Ovary (tissue), 10 donors: ENCODE measurements at places on chromosomes 5 and 9. TPM values are rescaled to one million over a fixed set of nuclear protein-coding genes. Genes with fewer than 3 reads are reported as not detected.

DNA sequence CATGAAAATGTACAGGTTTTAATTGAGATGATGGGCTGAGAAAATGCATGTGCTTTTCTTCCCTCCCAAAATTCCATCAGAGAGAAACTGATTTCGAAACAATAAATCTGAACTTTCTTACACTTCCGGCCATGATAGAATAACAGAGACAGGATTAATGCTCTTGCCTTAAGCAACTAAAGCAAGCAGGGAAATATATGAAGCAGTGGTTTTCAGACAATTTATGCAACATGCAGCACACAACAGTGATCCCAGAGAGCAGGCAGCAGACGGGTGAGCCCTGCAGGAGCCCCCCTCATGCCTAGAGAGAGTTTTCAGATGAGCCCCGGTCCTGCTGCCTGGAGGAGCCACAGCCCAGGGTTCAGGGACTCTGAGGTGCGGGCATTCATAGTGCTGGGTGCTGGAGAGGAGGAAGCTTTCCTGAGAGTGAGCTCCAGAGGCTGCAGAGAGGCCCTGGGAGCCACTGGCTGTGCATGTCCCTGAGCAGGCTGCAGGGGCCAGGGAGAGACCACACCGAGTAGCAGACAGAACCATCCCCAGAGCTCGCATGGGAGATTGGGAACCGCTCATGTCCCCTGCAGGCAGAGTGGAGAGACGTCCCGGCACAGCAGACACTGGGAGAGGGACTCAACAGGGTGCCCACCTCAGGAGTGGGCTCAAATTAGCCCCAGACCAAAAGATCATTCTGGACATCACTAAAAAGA, 143.5 kb downstream of the OLFM1 start:
- no peaks in the 10 kb centered on the region for H3K27me3 ChIP-seq
- no peak overlapping the region for H3K4me3 ChIP-seq
- H3K4me1 ChIP-seq, result no peaks in the 10 kb centered on the region
- DNase-seq, result peak; percentile 17

FAM153A gene
- total RNA-seq, result 5.1 TPM

GRCh38 chr5:114857941-114858551, 311.7 kb downstream of the TRIM36 start:
- no peak overlapping the region for H3K4me3 ChIP-seq
- no peak overlapping the region for H3K27ac ChIP-seq
- H3K27me3 ChIP-seq, result no peaks in the 10 kb centered on the region
- no peak for DNase-seq
- no peaks in the 10 kb centered on the region for H3K4me1 ChIP-seq

DNA sequence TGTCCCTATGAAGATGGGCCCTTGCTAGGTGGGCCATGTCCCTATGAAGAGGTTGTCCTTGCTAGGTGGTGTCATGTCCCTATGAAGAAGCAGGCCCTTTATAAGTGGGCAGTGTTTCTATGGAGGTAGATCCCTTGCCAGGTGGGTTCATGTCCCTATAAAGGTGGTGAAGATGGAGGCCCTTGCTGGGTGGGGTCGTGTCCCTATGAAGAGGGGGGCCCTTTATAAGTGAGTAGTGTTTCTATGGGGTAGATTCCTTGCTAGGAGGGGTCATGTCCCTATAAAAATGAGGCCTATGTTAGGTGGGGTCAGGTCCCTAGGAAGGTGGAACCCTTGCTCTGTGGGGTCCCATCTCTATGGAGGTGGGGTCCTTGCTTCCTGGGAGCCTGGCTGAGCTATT, 283.4 kb upstream of the IRX2 start:
- H3K4me1 ChIP-seq, result no peaks in the 10 kb centered on the region
- no peaks in the 10 kb centered on the region for H3K36me3 ChIP-seq
- no peak overlapping the region for H3K4me3 ChIP-seq
- H3K27ac ChIP-seq, result no peak overlapping the region

- H3K4me3 ChIP-seq, result no peak overlapping the region
- DNase-seq, result no peak
- H3K36me3 ChIP-seq, result no peaks in the 10 kb centered on the region
- no peaks in the 10 kb centered on the region for H3K4me1 ChIP-seq
- H3K27me3 ChIP-seq, result no peaks in the 10 kb centered on the region
These were observed 81.6 kb downstream of the NREP start for GRCh38 chr5:111675201-111675934.

CCNI2 gene
- 0.10 TPM for total RNA-seq

GRCh38 chr9:19464061-19464763, 55.4 kb downstream of the ACER2 start:
- no peaks in the 10 kb centered on the region for H3K27me3 ChIP-seq
- no peak for DNase-seq
- no peaks in the 10 kb centered on the region for H3K36me3 ChIP-seq
- H3K27ac ChIP-seq, result no peak overlapping the region
- H3K4me1 ChIP-seq, result no peaks in the 10 kb centered on the region
- peak overlapping the region; percentile 60 for H3K4me3 ChIP-seq

GRCh38 chr5:108813673-108814072, 66.0 kb downstream of the FER start:
- H3K36me3 ChIP-seq, result no peaks in the 10 kb centered on the region
- no peaks in the 10 kb centered on the region for H3K4me1 ChIP-seq
- DNase-seq, result no peak
- no peak overlapping the region for H3K27ac ChIP-seq
- H3K4me3 ChIP-seq, result no peak overlapping the region
- no peaks in the 10 kb centered on the region for H3K27me3 ChIP-seq

GRCh38 chr5:174300941-174301761, 255.6 kb downstream of the NSG2 start:
- no peak overlapping the region for H3K4me3 ChIP-seq
- no peak for DNase-seq
- peak overlapping the region; percentile 28 for H3K27ac ChIP-seq
- H3K27me3 ChIP-seq, result no peaks in the 10 kb centered on the region
- peaks cover 4% of the 10 kb centered on the region for H3K4me1 ChIP-seq
- H3K36me3 ChIP-seq, result no peaks in the 10 kb centered on the region

BHMT gene
- 0.42 TPM for total RNA-seq

NFIB gene
- 83.9 TPM for total RNA-seq

DNA sequence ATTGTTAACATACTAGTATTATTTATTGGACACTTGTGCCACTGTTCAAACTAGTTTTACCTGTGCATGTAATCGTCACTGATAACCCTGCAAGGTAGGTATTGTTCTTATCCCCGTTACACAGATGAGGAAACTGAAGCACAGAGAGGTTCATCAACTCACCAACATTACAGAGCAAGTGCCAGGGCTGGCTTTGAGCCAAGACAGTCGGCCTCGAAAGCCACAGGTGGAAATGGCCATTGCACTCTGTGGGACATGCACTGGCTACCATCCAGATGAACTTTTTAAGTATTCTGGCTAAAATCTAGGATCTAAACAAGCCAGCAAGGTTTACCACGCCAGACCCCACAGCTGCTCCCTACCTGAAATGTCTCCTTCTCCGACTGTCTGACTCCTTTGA, 57.9 kb downstream of the TEX10 start:
- H3K4me3 ChIP-seq, result no peak overlapping the region
- no peaks in the 10 kb centered on the region for H3K4me1 ChIP-seq
- H3K27ac ChIP-seq, result no peak overlapping the region
- H3K27me3 ChIP-seq, result no peaks in the 10 kb centered on the region
- no peaks in the 10 kb centered on the region for H3K36me3 ChIP-seq

- no peak overlapping the region for H3K4me3 ChIP-seq
- no peaks in the 10 kb centered on the region for H3K27me3 ChIP-seq
- no peak for DNase-seq
- H3K36me3 ChIP-seq, result no peaks in the 10 kb centered on the region
- H3K4me1 ChIP-seq, result no peaks in the 10 kb centered on the region
- no peak overlapping the region for H3K27ac ChIP-seq
These were observed 35.6 kb downstream of the CCL28 start for GRCh38 chr5:43376496-43377140.

GRIN3A gene
- total RNA-seq, result 0.15 TPM

SLC34A1 gene
- total RNA-seq, result not detected

RMI1 gene
- 4.0 TPM for total RNA-seq

- H3K27me3 ChIP-seq, result no peaks in the 10 kb centered on the region
- no peak for DNase-seq
- H3K36me3 ChIP-seq, result no peaks in the 10 kb centered on the region
- no peaks in the 10 kb centered on the region for H3K4me1 ChIP-seq
- no peak overlapping the region for H3K4me3 ChIP-seq
- no peak overlapping the region for H3K27ac ChIP-seq
These were observed 67.8 kb downstream of the RALGPS1 start for GRCh38 chr9:126982215-126983002.

DNA sequence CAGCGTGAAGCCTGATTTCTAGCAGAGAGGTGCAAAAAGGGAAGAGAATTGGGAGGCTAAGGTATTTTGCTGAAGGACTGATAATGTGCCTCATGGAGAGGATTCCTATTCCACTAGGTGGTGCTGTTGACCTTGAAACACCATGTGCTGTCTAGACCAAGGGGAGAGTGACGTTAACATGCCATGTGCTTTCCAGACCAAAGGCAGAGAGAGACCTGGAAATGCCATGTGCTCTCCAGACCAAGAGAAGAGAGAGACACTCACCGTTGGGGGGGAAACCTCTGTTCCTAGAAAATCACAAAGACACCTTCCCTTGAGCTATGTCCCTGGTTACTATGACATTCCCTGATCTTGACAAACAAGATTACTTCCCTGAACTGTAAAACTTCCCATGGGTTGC, 286.0 kb upstream of the TUSC1 start:
- H3K27ac ChIP-seq, result no peak overlapping the region
- H3K4me3 ChIP-seq, result no peak overlapping the region
- H3K27me3 ChIP-seq, result no peaks in the 10 kb centered on the region
- H3K4me1 ChIP-seq, result no peaks in the 10 kb centered on the region

NMUR2 gene
- not detected for total RNA-seq

GRCh38 chr5:176744584-176744965, 65.8 kb upstream of the UNC5A start:
- no peak overlapping the region for H3K4me3 ChIP-seq
- no peaks in the 10 kb centered on the region for H3K36me3 ChIP-seq
- no peaks in the 10 kb centered on the region for H3K27me3 ChIP-seq
- DNase-seq, result no peak
- H3K4me1 ChIP-seq, result peaks cover 2% of the 10 kb centered on the region

GRCh38 chr5:177458912-177459350, 12.3 kb downstream of the PRR7 start:
- no peak for DNase-seq
- peaks cover 5% of the 10 kb centered on the region for H3K4me1 ChIP-seq
- no peaks in the 10 kb centered on the region for H3K36me3 ChIP-seq
- no peaks in the 10 kb centered on the region for H3K27me3 ChIP-seq
- H3K4me3 ChIP-seq, result no peak overlapping the region

C9orf50 gene
- 0.30 TPM for total RNA-seq

SLIT3 gene
- 31.6 TPM for total RNA-seq

- no peaks in the 10 kb centered on the region for H3K36me3 ChIP-seq
- H3K27ac ChIP-seq, result no peak overlapping the region
- DNase-seq, result no peak
- H3K27me3 ChIP-seq, result no peaks in the 10 kb centered on the region
- no peak overlapping the region for H3K4me3 ChIP-seq
These were observed 2.4 kb downstream of the SYK start for GRCh38 chr9:90803860-90804593.

- H3K4me1 ChIP-seq, result peaks cover 5% of the 10 kb centered on the region
- peak; percentile 39 for DNase-seq
- H3K27me3 ChIP-seq, result no peaks in the 10 kb centered on the region
- H3K27ac ChIP-seq, result peak overlapping the region; percentile 80
These were observed 1.7 kb upstream of the CNTRL start for GRCh38 chr9:121073038-121073437.

DNA sequence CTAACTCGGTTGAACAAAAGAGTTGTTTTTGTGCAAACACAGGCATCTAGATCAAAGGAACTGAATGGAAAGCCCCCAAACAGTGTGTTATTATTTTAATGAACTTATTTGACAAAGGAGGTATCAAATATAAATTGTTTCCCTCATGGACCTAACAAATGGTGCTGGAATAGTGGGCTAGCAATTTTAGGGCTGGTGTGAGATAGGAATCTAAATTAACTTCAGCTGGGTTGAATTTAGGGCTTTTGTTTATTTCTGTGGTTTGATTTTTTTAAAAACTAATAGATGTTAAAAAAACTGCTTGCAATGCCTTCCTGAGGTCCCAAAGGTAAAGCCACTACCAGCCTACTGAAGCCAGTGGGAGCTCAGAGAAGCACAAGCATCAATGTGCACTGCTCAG, 42.1 kb downstream of the TTC39B start:
- H3K27ac ChIP-seq, result no peak overlapping the region
- H3K4me1 ChIP-seq, result no peaks in the 10 kb centered on the region
- no peak overlapping the region for H3K4me3 ChIP-seq
- DNase-seq, result no peak
- no peaks in the 10 kb centered on the region for H3K27me3 ChIP-seq
- no peaks in the 10 kb centered on the region for H3K36me3 ChIP-seq

GRCh38 chr9:128555180-128555721, 2.9 kb downstream of the SPTAN1 start:
- H3K4me3 ChIP-seq, result no peak overlapping the region
- H3K27me3 ChIP-seq, result no peaks in the 10 kb centered on the region
- H3K36me3 ChIP-seq, result no peaks in the 10 kb centered on the region
- H3K27ac ChIP-seq, result no peak overlapping the region
- peaks cover 12% of the 10 kb centered on the region for H3K4me1 ChIP-seq

- no peak for DNase-seq
- H3K27ac ChIP-seq, result no peak overlapping the region
- H3K27me3 ChIP-seq, result no peaks in the 10 kb centered on the region
- H3K36me3 ChIP-seq, result no peaks in the 10 kb centered on the region
- H3K4me1 ChIP-seq, result no peaks in the 10 kb centered on the region
These were observed 237.8 kb downstream of the ARRDC3 start for GRCh38 chr5:91145333-91145620.

CDC20B gene
- 0.37 TPM for total RNA-seq

DNA sequence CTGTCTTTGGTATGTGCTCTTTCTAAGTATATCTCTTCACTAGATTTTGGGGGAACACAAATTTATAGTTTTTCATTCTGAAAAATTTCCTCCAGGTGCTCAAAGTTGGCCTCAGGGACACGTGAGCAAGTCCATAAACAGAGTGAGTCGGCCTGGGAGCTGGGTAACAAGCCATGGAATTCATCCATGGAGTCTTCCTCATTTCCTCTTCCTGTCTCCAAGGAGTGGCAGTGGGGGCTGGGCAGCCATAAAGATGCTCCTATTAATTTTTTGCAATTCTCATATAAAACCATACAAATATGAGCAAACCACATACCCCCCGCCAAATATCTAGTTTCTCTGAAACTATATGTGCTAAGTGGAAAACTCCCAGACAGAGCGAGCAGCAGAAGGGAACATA, 136.6 kb upstream of the OTULINL start:
- no peak overlapping the region for H3K4me3 ChIP-seq
- H3K27me3 ChIP-seq, result no peaks in the 10 kb centered on the region
- DNase-seq, result no peak
- peaks cover 16% of the 10 kb centered on the region for H3K4me1 ChIP-seq
- H3K27ac ChIP-seq, result peak overlapping the region; percentile 56

KIF12 gene
- total RNA-seq, result 2.4 TPM
